Coronary artery (tissue), 2 donors: ENCODE measurements at places on chromosomes 1 and 21.

DNA sequence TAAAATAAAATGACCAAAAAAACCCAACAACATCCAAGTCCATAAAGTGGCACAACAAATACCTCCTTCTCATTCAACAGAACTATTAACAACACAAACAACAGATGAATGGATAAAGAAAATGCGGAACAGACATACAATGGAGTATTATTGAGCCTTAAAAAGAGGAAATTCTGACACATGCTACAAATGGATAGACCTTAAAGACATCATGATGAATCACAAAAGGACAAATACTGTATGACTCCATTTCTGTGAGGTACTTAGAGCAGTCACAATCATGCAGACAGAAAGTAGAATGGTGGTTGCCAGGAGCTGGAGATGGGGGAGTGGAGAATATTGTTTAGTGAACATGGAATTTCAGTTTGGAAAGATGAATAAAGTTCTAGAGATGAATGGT is 42.6 kb downstream of the EYA3 start:
- DNase-seq = no peak

GRCh38 chr1:175192630-175193526 is at the start of gene KIAA0040:
KIAA0040 (minus strand) TSS chr1:175192776; CDS start chr1:175161013, 31,763 bp downstream.
- peak; percentile 89 for DNase-seq

DNA sequence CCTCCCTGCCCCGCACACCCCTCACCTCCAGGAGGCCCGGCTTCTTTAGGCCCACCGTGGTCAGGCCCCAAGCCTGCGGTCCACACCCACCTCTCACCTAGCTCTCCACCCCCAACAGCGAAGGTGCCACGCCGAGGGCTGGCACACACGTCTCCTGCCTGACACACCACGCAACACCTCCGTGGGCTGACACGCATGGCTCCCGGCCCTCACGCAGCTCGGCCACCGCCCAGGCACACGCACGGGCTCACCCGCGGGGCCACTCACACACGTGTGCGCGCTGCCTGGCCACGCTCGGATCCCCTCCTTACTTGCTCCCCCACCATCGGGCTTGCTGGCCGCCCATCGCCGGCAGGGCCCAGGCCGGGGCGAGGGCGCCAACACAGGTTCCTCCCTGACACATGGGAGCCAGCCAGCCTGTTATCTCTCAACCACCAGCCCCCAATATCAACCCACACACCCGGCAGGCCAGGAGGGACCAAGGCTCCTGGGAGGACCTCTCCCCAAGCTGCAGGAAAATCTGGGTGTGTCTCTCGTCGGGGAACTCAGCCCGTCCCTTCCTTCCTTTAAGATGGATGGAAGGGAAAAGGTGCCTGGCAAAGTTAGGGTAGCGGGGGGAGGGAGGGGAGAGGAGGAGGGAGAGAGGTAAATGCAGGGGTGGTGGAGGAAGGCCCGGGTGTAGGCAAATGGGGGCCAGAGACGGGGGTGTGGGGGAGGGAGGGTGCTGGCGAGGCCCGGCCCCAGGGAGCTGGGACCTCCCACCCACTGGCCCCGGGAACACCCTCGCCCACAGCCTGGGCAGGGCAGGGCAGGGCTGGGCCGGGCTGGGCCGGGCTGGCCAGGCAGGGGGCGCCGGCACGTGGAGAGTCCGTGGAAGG is 546 bp downstream of the ELOVL1 start:
- DNase-seq = no peak

DNA sequence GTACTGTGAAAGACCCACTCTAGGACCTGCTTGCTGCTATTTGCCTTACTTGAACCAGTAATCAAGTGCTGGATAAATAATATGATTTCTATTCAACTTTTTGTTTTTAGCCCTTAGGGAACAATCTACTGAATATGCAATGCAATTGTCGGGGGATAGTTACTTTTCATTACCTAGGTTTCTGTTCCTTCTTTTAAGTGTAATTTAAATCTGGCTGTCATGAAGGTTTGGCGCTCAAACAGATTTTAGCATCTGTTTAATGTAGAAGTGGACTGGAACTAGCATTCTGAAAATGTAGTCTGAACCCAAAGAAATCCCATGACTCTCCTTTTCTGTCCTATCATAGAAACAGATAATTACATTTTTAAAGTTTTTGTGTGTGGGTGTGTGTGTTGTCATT is 4.8 kb downstream of the MGST3 start:
- DNase-seq = no peak

- no peak for DNase-seq
These were observed 259.3 kb upstream of the SGIP1 start for GRCh38 chr1:66274634-66275033.

- DNase-seq = no peak
These were observed 103.6 kb downstream of the KIF26B start for GRCh38 chr1:245258271-245258920.

- DNase-seq = no peak
These were observed 21.5 kb upstream of the COL11A1 start for GRCh38 chr1:103129796-103130195.

DNA sequence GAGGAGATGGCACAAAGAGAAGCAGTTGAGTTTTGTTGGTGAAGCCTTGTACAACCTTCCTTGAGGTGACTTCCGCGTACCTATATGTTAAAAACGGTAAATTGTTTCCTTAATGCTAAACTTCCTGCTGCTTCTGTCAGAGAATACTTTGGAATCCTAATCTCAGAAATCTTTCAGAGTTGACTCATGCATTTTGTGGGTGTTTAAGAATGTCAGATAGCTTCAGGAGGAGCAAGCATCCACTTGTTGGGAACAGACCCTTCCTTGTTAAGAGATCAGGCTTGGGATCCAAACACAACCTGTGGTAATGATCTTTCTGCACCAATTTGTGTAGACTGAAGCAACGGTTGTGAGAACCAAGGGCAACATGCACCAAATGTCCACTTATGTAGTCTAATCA is 29.5 kb downstream of the AK4 start:
- DNase-seq = no peak

GRCh38 chr1:25756215-25756614 is 43.8 kb upstream of the SELENON start:
- no peak for DNase-seq

DNA sequence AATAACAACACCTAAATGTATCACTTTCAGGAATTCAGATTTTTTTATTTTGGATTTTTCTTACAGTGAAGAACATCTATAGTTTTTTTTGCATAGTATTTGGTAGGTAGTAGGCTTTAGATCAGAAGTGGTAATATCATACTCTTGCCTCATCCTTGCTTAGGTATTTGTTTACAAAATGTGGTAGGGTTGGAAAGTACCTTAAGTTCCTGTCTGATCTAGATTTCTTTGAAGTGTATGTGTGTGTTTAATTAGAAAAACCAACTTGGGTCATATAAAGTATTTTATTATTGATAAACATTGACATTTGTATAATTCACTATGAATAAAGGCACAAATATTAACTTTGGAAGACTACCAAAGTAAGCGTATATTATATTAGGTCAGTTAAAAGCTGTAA is 85.3 kb upstream of the GPR88 start:
- DNase-seq = no peak

DNA sequence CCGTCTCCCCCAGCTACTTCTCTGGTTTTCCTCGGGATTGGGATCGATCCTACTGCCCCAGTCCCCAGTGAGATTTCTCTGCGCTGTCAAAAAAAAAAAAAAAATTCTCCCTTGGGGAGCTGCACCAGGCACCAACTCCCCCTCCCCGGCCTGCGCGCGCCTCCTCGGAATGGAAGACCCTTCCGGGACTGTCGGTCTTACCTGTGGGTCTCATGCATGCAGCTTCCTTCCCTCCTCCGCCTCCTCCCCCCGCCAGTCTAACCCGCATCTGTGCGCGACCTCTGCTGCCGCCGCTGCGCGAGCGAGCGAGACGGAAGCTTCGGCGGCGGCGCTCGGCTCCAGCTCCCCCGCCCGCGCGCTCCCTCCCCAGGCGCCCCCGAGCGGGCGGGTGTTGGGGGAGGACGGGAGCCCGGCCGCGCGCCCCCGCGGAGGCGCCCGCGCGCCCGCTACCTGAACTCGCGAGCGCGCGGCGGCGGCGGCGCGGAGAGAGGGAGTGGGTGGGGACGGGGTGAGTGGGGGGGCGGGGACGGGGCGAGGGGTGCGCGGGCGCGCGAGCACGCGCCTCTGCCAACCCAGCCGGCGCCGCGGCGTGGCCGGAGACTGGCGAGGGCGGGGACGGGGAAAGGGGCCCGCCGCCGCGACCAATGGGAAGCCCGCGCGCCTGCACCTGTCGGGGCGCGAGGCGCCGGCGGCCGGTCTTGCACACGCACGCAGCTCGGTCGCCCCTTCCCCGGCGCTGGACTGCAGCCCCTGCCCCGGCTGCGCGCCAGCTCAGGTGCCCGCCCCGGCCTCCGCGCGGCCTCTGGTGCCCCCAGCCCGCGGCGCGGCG is at the start of gene SUSD4:
Gene SUSD4 (minus strand): TSS at position 321 of the 829 bp plus-strand sequence. CDS start 751 bp downstream, outside the sequence.
- DNase-seq = no peak

- no peak for DNase-seq
These were observed 17.4 kb upstream of the PLEKHA6 start for GRCh38 chr1:204376919-204377799.

- no peak for DNase-seq
These were observed 104.1 kb downstream of the SLC25A24 start for GRCh38 chr1:108096089-108096488.

DNA sequence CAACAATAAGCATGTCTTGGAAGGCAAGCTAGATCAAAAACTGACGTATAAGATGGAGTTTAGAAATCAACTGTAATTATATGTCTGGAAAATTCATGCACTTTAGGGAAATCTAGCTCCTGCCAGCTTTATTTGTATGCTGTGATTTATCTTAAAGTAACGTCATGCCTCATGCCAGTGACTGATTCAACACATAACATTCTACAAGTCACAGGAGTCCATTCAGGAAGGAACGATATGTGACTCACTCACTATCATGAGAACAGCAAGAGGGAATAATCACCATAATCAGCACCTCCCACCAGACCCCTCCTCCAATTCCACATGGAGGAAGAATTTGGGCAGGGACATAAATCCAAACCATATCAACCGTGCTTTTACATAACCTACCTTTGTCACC is 682.4 kb upstream of the ADAMTS5 start:
- no peak for DNase-seq

- DNase-seq = no peak
These were observed 353.4 kb upstream of the NEGR1 start for GRCh38 chr1:72635719-72636118.

DNA sequence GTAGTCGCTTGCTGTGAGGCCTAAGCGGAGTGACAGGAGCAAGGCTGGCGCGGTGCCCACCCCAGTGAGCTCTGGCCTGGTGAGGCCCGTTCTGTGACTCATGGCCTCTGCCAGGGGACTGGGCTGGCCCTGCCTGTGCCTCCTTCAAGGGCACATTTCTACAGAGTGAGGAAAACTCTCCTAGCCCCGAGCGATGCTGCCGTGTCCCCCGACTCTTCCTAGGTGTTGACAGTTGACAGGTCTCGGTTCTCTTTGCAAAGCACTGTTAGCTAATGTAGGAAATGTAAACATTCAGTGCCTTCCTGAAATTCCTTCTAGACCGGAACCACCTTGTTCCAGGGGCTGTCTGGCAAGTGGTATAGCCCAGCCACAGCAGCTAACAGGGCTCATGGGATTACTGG is 43.9 kb downstream of the ABCG1 start:
- no peak for DNase-seq

DNA sequence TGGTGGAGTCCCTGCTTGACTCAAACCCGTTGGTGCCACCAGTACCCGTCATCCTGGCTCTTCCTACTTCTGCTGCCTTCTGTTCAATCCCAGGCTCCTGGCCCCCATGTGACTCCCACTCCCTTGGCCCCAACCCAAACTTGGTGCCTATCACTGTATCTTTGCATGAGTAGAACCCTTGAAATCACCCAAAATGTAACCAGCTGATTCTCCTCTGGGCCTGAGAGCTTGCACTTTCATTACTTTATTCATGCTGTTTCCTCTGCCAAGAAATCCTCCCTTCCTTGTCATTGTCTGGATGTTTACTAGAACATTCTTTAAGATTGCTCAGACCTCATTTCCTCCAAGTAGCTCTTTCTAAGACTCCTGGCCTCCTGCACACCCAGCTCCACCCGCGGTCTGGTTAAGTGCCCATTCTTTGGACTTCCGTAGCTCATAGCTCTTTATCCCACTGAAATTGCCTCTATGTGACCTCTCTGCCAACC is 15.7 kb downstream of the PTAFR start:
- no peak for DNase-seq

- DNase-seq = no peak
These were observed 433.1 kb downstream of the PCP4 start for GRCh38 chr21:40300300-40300699.

DNA sequence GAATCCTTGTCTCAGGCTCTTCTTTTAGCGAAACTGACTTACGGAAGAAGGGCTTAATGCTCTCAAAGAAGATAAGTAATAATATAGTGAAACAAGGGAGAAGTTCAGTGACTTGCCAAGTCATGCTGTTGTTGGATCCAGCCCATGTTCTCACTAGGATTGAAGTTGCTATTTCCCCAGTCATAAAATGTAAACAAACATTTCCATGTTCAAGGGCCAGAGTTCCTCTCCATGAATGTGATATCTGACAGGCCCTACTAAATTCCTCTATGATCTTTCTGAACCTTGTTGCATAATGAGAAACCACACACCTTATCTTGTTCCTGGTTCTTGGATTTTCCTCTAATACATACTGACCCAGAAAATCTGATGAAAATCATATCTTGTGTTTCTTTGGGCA is 876.5 kb upstream of the B3GALT2 start:
- DNase-seq = no peak

DNA sequence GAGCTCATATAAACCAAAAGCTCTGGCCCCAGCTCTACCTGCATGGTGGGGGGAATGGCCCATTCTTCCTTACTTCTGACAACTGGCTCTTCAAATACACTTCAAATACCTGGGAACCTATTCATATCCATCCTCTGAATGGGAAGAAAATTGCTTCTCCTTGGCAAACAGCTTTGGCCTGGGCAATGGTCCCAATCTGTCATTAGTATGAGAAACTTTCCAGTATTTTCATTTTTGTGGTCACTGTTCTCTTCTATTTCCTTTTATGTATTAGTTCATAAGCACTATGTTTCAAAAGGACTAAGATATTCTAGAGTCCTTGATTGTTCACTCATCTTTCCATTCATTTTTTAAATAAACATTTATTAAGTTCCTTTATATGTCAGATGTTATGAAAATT is 5.2 kb upstream of the HSD3B2 start:
- no peak for DNase-seq

DNA sequence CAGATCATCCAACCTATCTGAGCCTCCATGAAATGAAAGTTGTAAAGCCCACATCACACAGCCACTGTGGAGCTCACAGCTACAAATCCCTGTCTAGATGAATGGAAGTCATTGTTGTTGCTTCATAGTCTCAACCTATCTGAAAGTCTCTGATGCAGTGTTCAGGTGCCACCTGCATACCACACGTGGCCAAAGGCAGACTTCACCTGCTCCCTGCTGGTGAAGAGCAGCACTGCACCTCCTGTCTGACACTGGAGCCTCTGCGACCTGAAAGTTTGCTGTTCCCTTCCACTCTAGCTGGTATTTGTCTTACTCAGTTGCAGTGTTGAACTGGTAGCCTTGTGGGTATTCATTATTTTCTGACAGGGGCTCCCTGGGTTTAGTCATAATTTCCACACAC is 18.4 kb downstream of the LORICRIN start:
- DNase-seq = no peak

GRCh38 chr1:83760226-83761021 is 238.5 kb downstream of the TTLL7 start:
- DNase-seq = no peak

GRCh38 chr1:215400741-215401140 is 166.4 kb upstream of the KCTD3 start:
- DNase-seq = no peak

- DNase-seq = no peak
These were observed 554.6 kb upstream of the NCAM2 start for GRCh38 chr21:20443558-20444155.

- DNase-seq = no peak
These were observed 19.5 kb downstream of the UBASH3A start for GRCh38 chr21:42423197-42423675.

- DNase-seq = no peak
These were observed 161.3 kb upstream of the SGIP1 start for GRCh38 chr1:66372522-66373101.
